HFFc6 (cell line): ENCODE measurements at places on chromosomes 7 and 10. TPM values are rescaled to one million over a fixed set of nuclear protein-coding genes. Genes with fewer than 3 reads are reported as not detected.
A peak's percentile ranks its signal among the peaks of the same experiment; 100 is the strongest.

- DNase-seq = no peak
These were observed 4.8 kb downstream of the GRIFIN start for GRCh38 chr7:2471396-2471795.

DNA sequence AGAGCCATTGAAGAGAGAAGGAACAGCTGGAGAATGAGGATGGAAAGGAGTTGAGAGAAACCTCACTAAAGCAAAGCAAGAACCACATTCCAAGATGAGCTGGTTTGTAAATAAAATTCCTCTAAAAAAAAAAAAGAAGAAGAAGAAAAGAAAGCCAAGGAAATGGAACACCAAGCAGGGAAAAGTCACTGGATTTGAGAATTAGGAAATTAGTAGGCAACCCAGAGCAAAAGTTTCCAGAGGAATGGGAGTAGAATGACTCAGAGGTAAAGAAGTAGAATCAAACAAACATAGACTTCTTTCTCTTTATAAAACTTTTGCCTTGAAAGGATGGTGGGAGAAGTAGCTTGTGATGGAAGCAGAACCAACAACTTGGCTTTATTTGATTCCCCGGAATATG is 3.9 kb downstream of the CH25H start:
- no peak for DNase-seq

DNA sequence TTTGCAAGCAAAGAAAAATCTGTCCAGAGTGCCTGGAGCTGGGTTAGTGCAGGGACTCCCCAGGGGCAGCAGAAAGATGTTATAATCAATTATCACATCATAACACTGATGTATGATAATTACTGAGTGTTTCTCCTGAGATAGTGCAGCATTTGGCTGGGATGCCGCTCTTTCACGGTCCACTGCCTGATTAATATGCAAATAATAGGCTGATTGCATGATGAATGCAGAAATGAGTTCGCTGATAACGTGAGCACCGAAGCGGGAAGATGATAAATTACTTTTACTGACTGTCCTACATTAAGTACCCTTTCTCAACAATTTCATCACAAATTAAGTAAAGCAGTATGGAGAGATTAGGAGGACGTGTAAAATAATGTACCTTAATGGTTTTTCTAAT is 71.4 kb upstream of the SH2B2 start:
- DNase-seq = no peak

GRCh38 chr10:47047577-47048525 is 136.6 kb downstream of the PTPN20 start:
- peak; percentile 61 for DNase-seq

DNA sequence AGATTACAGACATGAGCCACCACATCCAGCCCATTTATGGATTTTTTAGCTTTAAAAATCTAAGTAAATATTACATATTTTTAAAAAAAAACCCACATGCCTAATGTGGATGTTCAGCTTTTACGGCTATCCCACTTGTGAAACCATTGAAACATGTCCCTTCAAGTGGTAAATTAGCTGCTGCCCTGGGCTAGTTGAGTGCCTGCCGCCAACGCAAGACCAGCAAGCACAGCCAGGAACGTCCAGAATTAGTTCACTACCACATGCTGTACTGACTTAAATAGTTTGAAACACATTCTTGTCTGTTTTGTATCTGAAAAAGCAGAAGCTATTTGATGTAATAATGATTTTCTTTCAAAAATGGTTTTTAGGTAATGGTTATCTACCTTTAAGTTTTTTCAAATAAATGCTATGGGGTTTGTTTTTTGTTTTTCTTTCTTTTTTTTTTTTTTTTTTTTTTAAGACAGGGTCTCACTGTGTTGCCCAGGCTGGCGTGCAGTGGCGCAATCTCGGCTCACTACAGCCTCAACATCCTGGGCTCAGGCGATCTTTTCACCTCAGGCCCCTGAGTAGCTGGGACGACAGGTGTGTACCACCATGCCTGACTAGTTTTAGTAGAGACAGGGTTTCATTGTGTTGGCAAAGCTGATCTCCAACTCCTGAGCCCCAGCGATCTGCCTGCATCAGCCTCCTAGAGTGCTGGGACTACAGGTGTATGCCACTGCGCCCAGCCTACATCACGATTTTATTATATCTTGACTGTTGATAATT is 57.0 kb downstream of the KLRG2 start:
- DNase-seq = no peak

DNA sequence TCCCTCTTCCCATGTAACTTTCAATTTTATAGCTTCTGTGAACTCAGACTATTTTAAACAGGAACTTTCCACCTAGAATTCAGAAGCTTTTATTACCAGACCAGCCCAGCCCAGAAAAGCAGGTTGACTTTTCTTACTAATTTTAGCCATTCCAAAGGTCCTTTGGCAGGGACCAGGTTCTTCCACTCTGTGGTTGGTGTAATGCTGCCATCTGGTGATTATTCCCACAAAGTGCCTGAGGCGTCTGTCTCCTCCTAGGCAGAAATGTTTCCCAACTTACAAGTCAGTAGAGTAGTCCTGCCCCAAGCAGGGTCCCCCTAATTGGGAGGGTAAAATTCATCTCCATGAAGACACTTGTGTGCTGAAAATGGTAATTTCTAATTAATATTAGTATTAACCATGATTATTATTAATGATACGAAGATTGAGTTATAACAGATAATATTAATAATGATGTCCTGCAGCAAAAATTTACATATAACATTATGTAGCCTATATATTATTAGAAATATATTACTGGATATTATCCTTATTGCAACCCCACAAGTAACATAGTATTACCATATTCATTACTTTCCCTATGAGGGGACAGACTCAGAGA is 53.0 kb upstream of the PPP1R17 start:
- DNase-seq = peak; percentile 21

- no peak for DNase-seq
These were observed 29.7 kb downstream of the AGAP3 start for GRCh38 chr7:151115836-151116418.

- no peak for DNase-seq
These were observed 101.4 kb downstream of the ITGB8 start for GRCh38 chr7:20432071-20432470.

DNA sequence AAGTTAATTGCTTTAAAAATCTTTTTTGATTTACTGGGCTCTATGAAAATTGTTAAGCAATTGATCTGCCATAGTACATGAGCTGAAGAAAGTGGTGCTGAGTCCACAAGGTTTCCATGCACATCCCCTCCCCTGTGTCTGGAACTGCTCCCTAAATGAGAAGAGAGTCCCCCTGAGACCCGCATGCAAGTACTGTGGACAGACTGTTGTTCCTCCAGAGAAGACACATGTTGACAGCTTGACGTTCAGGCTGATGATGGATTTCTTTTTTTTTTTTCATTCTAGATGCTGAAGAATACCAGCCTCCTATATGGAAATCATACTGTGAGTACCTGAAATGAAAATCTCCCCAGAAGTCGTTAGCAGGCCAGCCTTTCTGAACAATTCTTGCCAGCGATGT is 159.8 kb downstream of the CHN2 start:
- DNase-seq = no peak

DNA sequence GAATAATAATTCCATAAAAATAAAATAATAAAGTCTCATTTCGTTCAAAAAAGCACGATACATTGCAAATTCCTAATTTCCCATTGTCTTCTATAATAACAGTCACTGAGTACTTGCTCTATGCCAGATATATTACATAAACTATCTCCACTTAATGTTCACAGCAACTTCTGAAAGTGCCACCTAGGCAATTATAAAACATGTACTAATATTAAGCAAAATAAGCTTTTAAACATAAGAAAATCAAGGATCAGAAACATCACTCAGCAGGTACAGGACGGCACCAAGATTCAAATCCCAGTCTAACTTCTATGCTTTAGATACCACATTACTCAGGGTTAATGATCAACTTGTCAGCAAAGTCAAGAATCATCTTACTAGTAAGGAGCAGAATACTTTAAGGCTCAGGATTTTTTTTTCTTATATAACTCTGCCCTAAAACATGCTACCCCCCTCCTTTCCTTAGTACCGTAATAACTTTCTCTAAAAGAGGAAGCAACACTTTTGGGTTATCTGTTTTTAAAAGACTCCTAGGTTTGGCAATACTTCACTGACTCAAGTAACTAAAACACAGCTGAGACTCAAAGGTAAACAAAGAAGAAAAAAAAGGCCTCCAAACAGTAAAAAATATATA is 51.3 kb downstream of the USP6NL start:
- DNase-seq = no peak

DNA sequence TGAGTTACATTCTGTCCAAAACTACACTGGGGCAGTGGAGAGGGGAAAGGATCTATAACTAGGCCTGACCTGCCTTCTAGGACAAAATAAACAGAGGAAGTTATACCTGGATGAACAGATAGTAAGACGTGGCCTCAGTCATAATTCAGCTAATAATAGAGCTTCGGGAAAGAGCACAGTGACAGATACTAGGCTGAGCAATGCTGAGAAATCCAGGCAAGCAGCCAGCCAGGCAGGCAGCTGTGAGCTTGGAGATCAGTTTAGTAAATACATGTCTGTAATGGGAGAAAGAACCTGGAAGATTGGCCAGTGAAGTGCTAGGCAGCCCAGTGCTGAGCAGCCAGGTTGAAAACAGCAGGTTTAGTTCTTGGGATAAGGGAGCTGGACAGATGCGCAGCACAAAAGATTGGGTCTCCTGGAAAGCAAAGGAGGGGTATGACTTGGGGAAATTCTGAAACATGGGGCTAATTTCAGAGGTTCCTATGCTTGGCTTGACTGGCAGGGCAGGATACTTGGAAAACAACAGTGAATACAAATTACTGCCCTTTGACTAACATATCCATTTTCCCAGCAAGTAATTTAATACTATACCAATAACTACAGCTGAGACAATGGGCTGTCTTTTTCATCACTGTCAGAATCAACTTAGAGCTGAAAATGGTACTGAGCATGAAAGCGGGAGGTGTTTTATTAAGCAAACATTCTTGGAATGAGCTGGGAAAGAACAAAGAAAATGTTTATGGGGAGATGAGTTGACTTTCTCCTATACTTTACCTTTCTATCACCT is 140.8 kb downstream of the DGKB start:
- DNase-seq = peak; percentile 82

DNA sequence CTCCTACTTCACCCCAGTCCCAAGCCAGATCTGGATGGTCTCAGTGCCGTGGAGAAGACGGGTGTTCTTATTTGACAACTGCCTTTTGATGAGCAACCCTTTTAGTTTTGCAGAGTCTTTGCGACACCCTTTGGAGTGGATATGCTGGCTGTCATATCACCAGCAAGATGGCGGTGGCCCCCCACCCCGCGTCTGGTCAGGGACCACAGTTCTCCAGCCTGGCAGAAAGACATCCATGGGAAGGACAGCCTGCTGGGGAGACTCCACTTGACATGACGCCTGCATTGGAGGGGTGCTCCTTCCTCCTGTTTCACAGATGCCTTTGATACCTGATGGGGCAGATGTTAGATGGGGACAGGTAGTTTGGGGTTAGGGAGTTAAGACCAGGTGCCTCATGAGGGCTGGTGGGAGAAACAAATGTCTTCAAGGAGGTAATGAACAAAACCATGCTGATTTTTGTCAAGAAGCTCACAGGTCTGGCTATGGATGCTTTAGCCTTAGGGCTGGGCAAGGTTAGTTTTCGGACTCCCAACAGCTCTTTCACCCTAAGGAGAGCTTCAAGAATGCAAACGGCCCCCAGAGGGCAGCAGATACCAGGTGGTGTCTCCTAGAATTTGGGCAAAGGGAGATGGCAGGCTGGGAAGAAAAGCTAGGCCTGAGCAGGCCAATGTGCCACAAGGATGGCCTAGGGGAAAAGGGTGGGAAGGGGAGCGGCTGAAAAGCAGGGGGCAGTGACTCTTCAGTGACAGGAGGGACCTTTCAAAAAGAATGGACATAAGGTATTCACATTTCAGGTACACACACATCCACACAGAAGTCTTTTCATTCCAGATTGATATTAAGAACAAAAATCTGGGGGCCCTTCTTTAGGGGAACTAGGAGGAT is 95.2 kb downstream of the CLEC2L start:
- peak; percentile 38 for DNase-seq

The CARD11 gene
- not detected in 3 replicates for total RNA-seq

The MOGAT3 gene
- total RNA-seq = not detected in 3 replicates

The STOX1 gene
- total RNA-seq = not detected in 3 replicates

The CFAP69 gene
- 1.1 to 1.7 TPM (median 1.3 TPM) in 3 replicates for total RNA-seq

The UCMA gene
- total RNA-seq = not detected in 2 replicates

The TBATA gene
- total RNA-seq = not detected in 3 replicates

The DEPP1 gene
- total RNA-seq = 0.43 and 1.5 TPM in 2 replicates
